GM04503 (cell line): ENCODE measurements at places on chromosomes 3 and 15.

- no peak for DNase-seq
These were observed 18.3 kb downstream of the UBAP1L start for GRCh38 chr15:65096481-65097385.

DNA sequence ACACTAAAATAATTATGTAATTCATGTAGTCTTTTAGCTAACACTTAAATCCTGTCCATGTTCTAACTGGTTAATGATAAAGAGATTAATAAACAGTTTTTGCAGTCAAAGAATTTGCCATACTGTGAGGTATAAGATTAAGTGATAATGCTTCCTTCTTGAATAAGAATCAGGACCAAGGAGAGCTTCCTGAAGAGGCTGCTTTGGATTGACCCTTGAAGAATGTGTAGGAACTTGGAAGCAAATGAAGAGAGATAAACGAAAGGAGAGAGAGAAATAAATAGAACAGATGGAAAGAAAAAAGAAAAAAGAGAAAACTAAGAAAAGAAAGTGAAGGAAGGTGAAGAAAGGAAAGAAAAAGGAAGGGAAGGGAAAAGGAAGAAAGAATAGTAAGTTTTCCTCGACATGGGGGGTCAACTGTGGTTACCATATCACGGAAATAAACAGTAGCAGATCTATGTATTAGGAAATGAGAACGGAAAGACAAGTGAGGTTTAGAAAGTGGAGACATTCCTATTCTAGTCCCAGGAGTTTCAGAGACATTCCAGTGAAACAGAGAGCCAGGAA lies 539.8 kb downstream of the FGF12 start:
- DNase-seq: no peak

- DNase-seq: no peak
These were observed 70.4 kb downstream of the UMPS start for GRCh38 chr3:124800511-124801258.

GRCh38 chr3:121748680-121749275 lies 763 bp downstream of the GOLGB1 start:
- DNase-seq: no peak

DNA sequence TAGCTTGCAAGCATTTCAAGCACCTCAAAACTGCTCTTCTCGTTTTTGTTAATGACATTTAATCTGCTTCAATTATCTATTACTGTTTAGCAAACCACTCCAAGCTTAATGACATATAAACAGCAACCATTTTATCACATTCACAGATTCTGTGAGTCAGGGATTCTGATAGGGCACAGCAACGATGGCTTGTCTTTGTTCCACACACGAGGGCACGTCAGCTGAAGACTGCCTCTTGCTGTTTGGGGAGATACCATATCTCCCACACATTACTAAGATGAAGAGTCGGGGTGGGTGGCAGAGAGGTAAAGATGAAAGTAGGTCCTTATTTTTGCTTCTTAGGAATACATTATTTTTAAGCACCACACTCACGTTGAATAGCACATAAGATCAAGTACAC lies 19.3 kb downstream of the CPOX start:
- DNase-seq: no peak
